Cardiac fibroblast (primary cell): ENCODE measurements at places on chromosomes 3 and 15.

DNA sequence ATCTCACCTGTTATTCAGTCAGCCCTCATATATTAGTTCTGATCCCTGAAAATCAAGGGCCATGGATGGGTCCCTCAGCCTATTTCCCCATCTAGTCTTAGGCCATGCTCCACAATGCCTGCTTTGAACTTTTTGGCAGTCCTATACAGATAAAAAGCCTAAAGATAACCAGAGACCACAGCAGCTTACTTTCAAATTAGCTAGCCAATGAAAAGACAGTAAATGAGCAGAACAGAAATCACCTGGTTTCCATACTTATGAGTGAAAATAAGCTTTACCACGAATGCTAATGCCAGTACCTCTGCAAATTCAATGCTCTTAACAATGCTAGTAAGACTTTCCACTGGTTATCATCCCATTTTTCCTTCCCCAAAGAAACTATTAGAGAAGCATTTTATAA, 141.6 kb upstream of the SPRED1 start:
- DNase-seq, result no peak

GRCh38 chr3:51974277-51974962, 444 bp upstream of the ABHD14A start:
- no peak for DNase-seq

- no peak for DNase-seq
These were observed 18.4 kb upstream of the CCR2 start for GRCh38 chr3:46335541-46335940.

DNA sequence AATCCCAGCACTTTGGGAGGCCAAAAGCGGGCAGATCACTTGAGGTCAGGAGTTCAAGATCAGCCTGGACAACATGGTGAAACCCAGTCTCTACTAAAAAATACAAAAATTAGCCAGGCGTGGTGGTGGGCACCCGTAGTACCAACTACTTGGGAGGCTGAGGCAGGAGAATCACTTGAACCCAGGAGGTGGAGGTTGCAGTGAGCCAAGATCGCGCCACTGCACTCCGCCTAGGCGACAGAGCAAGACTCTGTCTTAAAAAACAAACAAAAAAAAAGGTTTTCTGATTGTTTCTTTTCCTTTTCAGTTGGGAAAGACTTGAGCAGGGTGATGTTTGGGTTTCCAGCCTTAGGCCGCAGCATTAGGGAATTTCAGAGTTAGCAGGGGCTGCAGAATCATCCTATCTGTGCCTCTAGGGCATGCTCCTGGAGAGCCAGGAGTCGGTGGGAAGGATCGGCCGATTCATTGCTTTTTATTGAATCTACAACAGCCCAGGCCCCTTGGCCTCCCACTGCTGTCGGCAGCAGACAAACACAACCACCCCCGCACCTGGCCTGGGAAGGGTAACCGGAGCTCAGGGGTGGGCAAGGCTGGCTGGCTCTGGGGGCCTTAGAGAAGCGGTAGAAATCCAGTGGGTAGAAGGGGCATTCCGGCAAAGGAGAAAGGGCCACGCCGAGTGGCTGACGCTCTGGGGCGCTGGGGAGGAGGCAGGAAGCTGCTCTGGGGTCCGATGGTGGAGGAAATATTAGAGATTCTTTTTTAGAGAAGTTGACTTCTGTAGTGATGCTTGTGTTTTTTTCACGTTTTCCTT, 6.3 kb downstream of the CHAC1 start:
- DNase-seq, result no peak

DNA sequence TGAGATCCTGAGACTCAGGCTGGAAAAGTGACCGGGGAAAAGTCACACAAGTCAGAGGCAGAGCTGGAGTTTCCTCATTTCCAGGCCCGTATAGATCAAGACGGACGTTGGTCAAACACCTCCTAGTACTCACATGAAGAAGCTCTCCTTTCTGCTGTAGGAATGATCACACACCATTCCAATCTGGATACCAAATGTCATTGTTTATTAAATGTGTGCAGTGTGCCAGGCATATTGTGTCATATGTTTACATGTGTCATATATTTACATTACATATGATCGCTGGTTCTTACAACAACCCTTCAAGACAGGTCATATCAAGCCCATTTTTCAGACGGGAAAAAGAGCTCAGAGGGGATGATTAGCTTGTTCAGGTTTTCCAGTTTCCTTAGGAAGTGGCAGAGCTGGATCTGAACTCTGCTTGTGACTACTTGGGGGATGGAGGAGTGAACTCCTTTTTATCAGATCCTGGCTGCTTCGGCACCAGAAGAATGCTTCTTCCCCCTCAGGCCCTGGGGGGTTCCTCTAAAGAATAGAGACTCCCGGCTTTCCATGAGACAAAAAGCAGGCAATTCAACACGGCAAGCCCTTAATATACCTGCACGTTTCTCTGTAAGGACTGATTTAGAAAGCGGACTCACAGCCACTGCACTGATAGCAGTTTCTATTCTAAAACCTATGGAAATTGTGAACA, 41.9 kb downstream of the FAM43A start:
- DNase-seq, result peak; percentile 12

- DNase-seq, result peak; percentile 65
These were observed 166.3 kb downstream of the GREM1 start for GRCh38 chr15:32884146-32884545.

DNA sequence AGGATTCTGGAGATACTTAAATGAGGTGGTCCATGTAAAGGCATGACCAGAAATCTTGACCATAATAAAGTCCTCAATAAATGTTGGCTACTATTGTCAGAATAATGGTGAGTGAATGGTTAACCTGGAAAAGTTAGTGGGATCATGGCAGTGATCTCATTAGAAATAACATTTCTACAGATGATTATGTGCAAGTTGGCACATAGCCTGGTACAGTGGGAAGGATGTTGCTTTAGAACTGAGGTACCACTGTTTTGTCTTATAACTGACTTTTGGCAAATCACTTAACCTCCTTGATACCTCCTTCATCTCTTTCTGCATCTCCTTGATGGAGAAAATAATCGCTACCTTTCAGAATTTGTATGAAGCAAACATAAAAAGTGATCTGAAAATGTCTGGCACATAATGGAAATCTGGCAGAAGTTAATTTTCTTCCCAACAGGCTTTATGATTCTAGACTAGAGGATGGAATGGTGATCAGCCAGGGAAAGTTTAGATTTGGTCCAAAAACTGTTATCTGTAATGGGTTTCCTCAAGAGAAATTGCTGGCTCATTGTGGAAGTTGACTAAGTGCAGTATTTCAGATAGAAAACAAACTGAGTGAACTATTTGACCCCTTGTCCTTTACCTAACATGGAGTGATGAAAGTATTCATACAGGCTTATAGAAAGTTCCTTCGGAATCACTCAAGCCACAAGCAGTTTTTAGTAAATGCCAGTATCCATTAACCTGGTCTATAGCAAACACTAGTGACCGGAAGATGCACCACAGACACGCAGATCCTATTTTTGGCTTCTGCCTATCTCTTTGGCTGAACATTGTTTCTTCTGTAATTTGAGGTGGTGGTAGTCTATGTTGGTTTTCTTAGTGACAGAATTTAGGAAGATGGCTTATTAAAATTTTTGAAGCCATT, 449.6 kb upstream of the TGFBR2 start:
- peak; percentile 70 for DNase-seq

GRCh38 chr3:72746430-72747411, 101.5 kb downstream of the SHQ1 start:
- DNase-seq, result peak; percentile 57

DNA sequence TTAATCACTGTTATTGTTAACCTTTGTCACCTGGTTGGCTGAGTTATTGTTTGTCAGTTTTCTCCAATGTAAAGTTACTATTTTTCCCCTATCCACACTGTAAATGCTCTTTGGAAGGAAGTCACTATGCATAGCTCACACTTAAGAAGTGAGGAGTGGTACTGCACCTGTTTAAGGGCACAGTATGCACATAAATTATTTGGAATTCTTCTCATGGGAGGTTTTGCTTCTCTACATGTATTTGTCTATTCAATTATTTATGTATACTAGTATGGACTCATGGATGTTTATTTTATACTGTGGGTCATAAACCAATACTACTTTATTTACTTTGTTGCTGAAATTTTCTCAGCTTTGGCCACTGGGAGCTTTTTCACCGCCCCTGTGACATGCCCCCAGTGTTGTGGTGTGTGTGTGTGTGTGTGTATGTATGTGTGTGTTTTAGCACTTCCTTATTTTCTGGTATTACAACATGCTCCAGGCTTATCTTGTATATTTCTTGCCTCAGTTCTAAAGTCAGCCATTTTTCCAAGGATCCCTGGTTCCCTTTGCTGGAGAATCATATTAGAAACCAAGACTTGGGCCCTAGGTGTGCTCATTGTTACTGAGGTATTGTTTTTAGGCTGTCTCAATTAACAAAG, 290.5 kb downstream of the KBTBD8 start:
- DNase-seq, result no peak

- DNase-seq, result no peak
These were observed 59.6 kb downstream of the DLG1 start for GRCh38 chr3:197238842-197239241.

DNA sequence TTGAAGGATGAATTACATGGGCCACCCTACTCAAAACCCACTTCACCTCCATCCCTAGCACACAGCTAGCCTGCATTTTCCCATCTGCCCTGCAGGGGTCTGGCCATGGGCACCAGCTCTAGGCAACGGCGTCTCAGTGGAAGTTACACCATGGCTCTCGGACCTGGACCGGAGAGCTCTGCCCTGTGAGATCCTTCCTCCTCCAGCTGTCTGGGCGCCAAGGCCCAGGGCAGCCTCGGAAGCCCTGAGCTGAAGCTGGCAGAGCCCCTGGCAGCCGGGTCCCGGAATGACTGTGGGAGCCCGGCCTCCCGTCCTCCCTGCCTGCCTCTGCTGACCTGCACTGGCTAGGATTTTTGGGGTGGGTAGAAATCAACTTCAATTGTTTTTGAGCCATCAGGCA, 98.9 kb downstream of the CHSY1 start:
- no peak for DNase-seq

GRCh38 chr15:81449836-81450474, 75.9 kb upstream of the TMC3 start:
- no peak for DNase-seq

DNA sequence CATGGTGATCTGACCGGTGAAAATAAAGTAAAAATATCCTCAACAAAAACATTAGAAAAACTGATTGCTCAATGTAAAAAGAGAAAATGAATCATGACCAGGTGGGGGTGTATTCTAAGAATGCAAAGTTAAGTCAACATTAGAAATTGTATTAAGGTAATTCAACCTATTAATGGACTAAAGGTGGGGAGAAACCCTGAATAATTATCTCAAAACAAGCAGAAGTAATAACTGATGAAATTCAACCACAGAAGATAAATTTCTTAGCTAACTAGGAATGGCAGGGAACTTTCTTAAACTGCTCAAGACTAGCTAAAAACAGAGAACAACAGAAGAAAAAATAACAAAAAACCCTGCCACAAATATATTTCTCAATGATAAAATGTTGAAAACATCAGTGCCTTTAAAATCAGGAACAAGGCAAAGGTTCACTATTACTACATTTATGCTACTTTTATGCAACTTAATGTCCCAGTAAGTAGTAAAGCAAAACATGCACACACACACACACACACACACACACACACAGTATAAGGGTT, 204.4 kb upstream of the THBS1 start:
- DNase-seq, result peak; percentile 50

GRCh38 chr3:88997260-88997659, 110.2 kb upstream of the EPHA3 start:
- DNase-seq, result no peak

DNA sequence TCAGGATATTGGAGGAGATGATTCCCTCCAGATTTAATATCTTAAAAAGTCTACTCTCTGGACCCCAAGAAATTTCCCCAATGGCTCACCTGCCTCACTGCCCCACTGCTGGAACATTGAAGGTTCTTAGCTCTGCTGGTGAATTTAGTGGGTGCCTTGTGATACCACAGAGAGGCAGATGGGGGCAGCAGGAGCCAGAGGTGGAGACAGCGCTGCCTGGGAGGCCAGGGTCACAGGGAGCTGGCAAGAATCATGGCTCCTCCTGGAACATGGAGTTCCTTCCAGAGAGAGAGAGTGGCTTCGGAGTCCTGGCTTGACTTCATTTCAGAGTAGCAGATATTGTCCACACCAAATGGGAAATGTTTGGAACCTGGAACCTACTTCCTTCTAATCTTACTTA, 263.5 kb upstream of the CFAP20DC start:
- DNase-seq, result peak; percentile 49

- peak; percentile 59 for DNase-seq
These were observed 112.4 kb upstream of the BHLHE40 start for GRCh38 chr3:4866866-4867265.

DNA sequence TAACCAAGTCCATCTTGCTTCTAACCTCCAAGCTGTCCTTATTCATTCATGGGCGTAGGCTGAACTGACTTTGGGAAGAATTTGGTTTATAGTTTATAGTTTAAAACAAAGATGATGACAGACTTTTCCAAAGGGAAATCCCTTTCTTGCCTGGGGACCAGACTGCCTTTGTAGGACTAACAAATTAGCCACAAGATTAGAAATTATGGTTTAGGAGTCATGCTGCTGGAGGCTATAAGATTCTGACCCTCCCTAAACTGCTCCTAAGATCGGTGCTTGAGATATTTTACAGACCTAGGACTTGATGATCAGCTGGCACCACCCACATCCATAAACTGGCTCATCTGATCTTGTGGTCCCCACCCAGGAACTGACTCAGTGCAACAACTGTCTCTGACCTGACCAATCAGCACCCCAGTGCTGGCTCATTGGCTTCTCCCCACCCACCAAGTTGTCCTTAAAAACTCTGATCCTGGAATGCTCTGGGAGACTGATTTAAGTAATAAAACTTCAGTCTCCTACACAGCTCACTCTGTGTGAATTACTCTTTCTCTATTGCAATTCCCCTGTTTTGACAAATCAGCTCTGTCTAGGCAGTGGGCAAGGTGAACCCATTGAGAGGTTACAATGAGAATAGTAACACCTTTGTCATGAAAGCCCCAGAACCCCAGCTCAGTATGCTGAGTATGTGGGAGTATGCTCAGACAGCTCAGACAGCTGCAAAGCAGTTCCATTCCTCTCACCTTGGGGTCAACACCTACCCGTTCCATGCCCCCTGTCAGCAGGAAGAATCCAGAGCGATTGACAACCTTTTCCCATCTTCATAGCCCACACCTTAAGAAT, 51.6 kb upstream of the C15orf39 start:
- peak; percentile 93 for DNase-seq

DNA sequence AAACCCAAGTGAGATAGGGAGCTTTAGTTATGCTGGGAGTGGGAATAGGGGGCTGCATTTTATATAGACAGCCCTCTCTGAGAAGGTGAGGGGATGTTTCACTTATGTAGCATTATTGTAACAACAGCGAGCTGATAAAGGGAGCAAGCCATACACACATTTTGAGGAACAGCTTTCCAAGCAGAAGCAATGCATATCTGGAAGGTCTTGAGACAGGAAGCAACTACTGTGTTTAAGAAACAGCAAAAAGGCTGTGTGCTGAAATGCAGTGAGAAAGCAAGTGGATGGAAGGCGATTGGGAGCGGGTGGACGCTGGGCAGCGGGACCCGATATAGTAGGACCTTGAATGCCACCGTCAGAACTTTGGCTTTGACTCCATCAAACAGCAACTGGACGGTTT, 155.9 kb upstream of the TBL1XR1 start:
- no peak for DNase-seq

GRCh38 chr15:40747685-40748631, 7.1 kb downstream of the RMDN3 start:
- no peak for DNase-seq
